ENCODE measurements at places on chromosomes 16 and 17.

DNA sequence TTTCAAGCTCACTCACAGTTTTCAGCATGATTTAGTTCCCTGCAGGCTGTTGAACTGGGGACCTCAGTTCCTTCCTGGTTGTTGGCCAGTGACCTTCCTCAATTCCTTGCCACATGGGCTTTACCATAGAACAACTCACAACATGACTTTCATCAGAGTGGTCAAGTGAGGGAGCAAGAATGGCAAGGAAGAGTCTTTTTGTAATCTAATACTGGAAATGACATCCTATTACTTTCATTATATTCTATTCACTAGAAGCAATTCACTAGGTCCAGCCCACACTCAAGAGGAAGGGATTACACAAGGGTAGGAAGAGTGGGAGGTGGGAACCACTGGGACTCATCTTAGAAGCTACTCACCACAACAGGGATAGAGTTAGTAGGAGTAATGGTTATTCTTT is 57.6 kb downstream of the SYT17 start:
- DNase-seq: no peak

GRCh38 chr17:71919186-71919585 is 201.6 kb upstream of the SOX9 start:
- no peak for DNase-seq

DNA sequence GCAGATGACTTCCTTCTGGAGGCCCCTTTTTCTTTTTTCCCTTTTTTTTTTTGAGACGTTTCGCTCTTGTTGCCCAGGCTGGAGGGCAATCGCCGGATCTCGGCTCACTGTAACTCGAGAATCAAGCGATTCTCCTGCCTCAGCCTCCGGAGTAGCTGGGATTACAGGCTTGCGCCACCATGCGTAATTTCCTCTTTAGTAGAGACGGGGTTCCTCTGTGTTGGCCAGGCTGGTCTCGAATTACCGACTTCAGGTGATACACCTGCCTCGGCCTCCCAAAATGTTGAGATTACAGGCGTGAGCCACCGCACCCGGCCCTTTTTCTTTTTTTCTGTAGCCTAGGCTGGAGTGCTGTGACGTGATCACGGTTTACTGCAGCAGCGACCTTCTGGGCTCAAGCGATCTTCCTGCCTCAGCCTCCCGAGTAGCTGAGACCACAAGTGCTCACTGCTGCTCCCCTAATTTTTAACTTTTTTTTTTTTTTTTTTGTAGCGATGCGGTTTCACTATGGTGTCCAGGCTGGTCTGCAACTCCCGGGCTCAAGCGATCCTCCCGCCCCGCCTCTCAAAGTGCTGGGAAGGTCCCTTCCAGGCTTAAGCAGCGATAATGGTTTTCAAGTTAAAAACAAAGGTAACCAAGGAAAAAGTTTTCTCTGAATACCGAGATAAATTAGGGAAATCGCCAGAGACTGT is 956 bp upstream of the IST1 start:
- no peak for DNase-seq

- DNase-seq: no peak
Measured at GRCh38 chr16:17258848-17259713, 211.7 kb downstream of the XYLT1 start.

DNA sequence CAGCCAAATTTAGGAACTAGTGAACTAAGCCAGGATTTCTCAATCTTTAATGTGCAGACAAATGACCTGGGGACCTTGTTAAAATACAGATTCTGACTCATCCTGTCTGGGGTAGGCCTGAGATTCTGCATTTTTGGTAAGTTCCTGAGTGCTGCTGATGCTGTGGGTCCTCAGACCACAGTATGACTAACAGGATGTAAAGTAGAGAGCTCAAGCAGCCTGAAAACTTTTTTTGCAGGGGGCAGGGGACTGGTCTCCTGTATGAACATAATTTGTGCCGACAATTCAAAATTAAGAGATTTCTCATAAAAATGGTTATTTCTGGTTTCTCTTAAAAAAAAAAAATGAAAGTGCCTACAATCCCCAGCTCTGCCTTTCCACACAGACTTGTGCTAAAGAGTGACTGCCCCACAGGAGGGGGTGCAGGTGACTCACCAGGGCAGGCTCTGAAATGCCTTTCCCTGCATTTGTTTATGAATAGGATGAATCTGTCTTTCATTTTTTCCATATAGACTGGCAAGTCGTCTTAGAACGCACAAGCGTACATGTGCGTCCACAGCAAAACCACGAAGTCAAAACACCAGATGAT is 271.5 kb downstream of the PHKB start:
- DNase-seq: no peak

DNA sequence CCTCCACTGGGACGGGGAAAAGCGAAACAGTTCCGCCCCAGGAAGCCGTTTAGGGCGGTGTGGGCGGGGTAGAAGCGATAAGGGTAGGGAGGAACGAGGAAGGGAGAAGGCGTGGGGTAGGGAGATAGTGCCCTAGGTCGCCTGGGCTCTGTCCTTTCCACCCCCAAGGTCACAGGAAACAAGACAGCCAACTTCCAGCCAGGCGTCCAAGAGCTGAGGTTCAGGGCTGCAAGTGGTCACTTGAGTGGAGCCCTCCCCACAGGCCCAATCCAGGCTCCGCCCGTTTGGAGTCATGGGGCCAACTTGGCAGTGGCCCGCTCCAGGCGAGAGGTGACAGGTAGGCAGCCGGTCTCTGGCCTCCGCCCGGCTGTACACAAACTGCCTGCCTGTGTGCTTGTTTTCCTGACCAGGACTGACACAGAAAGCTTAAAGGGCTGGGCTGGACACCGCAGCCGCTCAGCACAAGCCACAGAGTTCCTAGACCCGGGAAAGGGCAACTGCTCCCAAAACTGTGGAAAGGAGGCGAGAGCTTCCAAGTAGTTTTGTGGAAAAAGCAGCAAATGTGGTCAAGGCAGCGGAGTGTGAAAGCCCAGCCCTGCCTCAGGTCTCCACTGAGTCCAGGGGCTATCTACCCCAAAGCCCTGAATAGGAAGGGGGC is at the start of gene RILP:
RILP (minus strand) TSS at position 23 of the 658 bp plus-strand sequence. CDS start 62 bp downstream, outside the sequence.
- no peak for DNase-seq

- DNase-seq: no peak
Measured at GRCh38 chr17:78294776-78295175, 63.3 kb downstream of the TMEM235 start.

GRCh38 chr17:62716834-62717588 is 89.5 kb downstream of the MRC2 start:
- DNase-seq: no peak

GRCh38 chr17:58303971-58304749 is 23.4 kb upstream of the MPO start:
- peak; percentile 18 for DNase-seq

- DNase-seq: no peak
Measured at GRCh38 chr17:59856859-59857794, 35.6 kb downstream of the TUBD1 start.

GRCh38 chr17:7631398-7632380 is 1.8 kb downstream of the SHBG start:
- DNase-seq: no peak

GRCh38 chr17:8991514-8992285 is 26.2 kb upstream of the PIK3R5 start:
- peak; percentile 39 for DNase-seq

DNA sequence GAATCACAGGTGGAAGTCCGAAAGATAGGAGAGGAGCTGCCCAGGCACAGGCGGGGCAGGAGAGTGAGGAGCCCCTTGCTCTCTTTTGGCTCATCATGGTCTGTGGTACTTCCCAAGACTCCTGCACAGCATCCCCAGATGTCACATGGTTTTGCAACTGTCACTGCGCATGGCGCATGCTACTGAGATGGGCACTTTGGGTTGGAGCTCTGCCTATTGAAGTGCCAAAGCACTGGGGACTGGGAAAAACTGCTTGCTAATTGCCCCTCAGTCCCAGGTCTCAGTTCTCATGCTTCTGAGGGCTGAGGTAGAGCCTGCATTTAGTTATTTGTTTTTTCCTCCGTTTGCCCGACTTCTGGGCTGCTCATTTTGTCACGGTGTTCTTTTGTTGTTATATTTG is 156.8 kb upstream of the CDH13 start:
- DNase-seq: no peak

DNA sequence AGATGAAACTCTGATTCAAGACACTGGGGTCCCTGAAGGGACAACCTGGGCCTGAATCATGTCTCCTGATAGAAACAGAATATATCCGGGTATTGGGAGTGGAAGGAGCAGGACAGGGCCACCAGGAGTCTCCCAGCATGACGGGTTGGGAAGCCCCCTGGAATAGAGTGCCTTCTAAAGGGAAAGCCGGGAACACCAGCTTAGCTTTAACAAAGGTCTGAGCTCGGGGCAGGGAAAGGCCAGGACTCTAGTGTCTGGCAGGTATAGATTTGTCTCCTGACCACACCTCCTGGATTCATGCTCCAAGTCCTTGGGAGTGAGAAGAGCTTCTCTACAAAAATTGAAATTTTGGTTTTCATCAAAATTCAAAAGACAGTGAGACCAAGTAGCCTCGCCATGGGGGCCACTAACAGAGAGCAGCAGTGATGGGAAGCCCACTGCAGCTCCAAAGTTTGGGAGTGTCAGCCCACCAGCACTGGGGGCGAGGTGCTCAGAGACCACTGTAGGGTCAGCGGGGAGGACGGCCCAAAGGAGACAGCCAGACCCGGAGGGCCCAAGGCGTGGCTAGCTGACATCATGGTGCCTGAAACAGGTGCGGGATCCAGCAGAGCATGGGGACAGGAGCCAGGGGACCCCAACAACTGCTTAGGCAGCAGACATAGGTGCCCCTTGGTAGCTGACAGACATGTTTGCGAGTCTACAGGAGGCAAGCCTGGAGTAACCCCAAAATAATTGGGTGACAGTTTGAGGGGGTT is 81.0 kb downstream of the C16orf78 start:
- DNase-seq: no peak

GRCh38 chr16:85052536-85052935 is 24.9 kb downstream of the KIAA0513 start:
- DNase-seq: no peak

DNA sequence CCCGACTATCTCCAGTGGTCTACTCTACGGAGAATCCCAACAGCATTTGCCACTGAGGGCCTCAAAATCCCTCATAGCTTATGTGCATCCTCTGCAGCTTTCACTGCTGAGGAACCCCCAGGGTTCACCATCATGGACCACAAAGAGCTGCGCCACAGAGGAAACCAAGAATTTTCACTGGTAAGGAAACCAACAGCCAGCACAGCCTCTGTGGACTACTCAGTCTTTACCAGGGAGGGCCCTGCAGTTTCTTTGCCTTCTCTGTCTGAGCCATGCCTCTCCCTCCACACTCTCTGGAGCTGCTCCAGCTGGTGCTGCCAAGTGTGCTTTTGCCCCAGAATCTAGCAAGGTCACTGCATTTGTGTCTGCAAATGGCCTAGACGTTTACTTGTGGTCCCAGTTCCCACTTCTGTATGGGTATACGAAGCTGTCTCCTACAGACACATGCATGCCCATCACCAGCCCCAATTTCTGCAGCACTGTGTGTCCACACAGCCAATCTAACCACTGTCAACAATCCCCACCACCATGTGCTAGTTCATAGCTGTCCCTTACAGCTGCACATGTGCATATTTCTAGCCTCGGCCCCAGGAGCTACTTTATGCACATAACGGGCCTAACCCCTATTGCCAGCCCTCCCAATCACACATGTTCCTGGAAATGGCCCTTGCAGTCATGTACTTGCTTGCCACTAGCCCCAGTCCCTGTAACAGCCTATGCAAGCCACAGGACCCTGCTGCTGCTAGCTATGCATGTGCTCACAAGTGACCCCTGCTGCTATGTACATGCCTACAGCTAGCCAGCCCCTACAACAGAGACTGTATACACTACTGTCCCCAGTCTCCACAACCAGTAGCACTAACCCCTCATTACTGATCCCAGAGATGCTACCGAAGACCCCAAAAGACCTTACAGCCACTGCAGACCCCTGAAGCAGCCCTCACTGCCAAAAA is 1437.4 kb downstream of the CDH11 start:
- DNase-seq: no peak

DNA sequence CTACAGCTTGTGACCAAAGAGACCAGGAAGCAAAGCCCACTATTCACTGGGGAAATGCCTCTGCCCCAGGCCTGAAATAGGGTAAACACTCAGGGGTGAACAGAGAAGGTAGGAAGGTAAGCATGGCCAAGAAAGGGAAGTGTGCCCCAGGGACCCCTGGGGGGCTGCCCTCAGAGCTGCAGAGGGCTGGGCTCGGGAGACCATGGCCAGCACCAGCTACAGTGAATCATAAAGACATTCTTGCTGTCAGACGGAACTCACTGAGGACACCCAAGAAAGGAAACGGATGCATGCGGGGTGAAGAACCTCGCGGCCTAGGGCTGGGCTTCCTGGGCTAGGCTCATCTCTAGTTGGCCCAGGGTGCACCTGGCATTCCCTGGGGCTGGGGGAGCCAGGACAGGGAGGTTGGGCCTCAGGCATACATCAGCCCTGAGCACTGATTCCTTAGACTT is 9.6 kb downstream of the HIC1 start:
- DNase-seq: no peak

GRCh38 chr16:65406116-65406515 is 284.3 kb upstream of the CDH11 start:
- DNase-seq: no peak

GRCh38 chr16:2720064-2720457 is at the start of gene PRSS27:
Gene PRSS27 (minus strand): TSS chr16:2720224. CDS start chr16:2720160, 64 bp downstream.
- DNase-seq: no peak

GRCh38 chr17:36980280-36980761 is 31.6 kb downstream of the AATF start:
- DNase-seq: no peak

- no peak for DNase-seq
Measured at GRCh38 chr16:89061590-89062380, 31.9 kb upstream of the ACSF3 start.

GRCh38 chr16:25148568-25149215 is 37.1 kb downstream of the LCMT1 start:
- DNase-seq: no peak

GRCh38 chr17:40582328-40582901 is 17.1 kb upstream of the CCR7 start:
- DNase-seq: no peak

DNA sequence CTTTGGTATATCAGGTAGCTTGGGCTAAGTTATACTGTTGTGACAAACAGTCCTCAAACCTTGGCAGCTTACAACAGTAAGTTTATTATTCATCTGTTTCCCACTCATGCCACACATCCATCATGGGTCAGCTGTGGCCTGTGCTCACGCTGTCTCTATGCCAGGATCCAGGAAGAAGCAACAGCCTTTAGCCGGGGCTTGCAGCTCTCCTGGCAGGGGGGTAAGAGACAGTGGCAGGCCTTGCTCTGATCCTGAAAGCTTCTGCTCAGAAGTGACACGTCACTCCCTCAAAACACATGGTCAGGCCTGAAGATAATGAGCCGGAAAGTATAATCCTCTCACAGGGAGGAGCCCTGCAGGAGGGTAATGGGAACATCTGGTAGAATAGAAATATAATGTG is 377.6 kb downstream of the CPPED1 start:
- DNase-seq: no peak

- no peak for DNase-seq
Measured at GRCh38 chr17:36212966-36213365, 2.1 kb downstream of the CCL4L2 start.

- DNase-seq: no peak
Measured at GRCh38 chr17:64772845-64773299, 110.8 kb upstream of the SMURF2 start.

- no peak for DNase-seq
Measured at GRCh38 chr17:37294888-37295287, 80.9 kb upstream of the C17orf78 start.

GRCh38 chr17:74452033-74452840 is 14.2 kb upstream of the CD300A start:
- no peak for DNase-seq
